H9 (cell line): ENCODE measurements at places on chromosomes 3 and 15.

GRCh38 chr15:74337607-74338211 lies 29.7 kb downstream of the CYP11A1 start:
- no peak for DNase-seq

- DNase-seq: no peak
Measured at GRCh38 chr15:78110096-78110495, 17.7 kb downstream of the SH2D7 start.

GRCh38 chr15:28899061-28899738 lies 13.4 kb downstream of the APBA2 start:
- DNase-seq: no peak

DNA sequence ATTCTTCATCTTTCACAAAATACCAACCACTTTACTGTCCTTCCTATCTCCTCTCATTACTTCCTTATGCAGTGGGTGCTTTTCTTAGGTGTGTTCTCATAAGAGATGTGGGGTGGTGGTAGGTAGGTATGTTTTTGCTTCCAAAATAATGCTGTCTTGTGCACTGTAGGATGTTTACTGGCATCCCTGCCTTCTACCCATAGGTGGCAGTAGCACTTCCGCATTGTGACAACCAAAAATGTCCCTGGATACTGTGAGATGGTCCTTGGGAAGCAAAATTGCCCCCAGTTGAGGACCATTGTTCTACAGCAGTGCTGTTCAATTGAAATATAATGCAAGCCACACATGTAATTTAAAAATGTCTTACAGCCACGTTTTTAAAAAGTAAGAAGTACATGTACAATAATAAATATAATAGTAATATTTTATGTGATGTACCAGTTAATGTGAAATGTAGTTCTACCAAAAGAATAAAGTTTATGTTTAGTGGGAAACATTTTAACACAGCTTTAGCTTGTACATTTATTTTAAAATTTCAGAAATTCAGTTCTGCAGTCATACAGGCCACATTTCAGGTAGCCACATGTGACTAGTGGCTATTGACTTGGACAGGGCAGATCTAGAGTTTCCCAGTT lies 75.2 kb downstream of the NEO1 start:
- peak; percentile 50 for DNase-seq

DNA sequence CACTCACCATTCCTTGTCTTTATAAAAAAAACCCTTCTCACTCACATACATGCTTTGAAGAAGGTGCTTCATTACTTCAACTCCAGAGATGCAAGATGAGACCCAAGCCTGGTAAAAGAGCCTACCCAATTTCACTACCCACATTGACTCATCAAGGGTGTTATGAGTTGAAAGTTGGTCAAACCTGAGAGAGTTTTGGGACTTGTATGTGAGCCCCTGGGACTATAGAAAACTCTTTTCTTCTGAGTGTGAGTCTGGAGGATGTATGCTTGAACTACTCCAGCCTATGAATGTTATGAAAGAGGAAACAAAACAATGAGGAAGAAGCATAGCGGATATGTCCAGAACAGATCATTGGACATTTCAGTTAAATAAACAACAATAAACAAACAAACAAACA lies 106.5 kb upstream of the SATB1 start:
- DNase-seq: no peak
